ENCODE measurements at places on chromosomes 6 and 20. TPM values are rescaled to one million over a fixed set of nuclear protein-coding genes. Genes with fewer than 3 reads are reported as not detected.

Gene CFAP206
- not detected for total RNA-seq

Gene MOG
- total RNA-seq = not detected

Gene CAPN11
- total RNA-seq = 6.3 TPM

Gene MYO6
- 20.8 TPM for total RNA-seq

Gene KCNK15
- 1.9 TPM for total RNA-seq

Gene ACAT2
- total RNA-seq = 18.1 TPM

Gene HMGCLL1
- total RNA-seq = 10.8 TPM

Gene FAM217A
- total RNA-seq = not detected

GRCh38 chr20:30168025-30168799, 1089.3 kb upstream of the DEFB115 start:
- DNase-seq = no peak

DNA sequence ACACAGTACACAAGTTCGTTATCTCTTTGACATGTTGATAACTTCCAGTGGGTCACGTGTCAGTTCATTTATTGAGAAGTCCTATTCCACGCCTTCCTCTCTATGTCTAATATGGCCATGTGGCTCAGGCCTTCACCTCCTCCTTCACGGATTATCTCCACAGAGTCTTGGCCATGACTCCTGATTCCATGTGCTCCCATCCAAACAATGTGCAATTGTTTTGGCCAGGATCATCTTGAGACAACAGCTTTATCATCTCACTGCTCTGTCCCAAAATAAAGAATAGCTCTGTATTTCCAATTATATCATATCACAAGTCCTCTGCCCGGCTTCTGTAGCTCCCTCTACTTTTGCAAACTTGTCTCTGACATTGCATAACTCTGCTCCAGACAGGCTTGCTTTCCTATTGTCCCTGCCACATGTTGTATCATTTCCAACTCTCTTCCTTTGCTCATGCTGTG, 11.1 kb upstream of the TXNDC5 start:
- no peak for DNase-seq

GRCh38 chr6:108027594-108027993, 46.9 kb downstream of the OSTM1 start:
- DNase-seq = no peak

DNA sequence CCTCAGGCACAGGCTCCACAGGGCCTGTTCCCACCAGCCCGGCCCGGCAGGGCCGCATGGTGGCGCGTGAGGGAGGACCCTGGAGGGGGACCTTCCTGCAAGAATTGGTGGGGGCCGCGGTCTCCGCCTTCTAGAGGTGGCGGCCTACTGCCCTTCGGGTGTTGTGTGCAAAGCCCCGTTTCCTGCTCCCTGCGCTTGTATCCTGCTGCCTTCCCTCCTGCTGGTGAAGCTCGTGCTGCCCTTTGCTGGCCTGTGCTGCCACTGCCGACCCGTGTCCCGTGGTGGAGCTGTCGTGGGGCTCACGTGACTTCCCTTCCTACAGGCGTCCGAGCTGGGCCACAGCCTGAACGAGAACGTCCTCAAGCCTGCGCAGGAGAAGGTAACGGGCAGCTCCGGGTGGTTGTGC, 8.4 kb upstream of the COL20A1 start:
- DNase-seq = no peak

DNA sequence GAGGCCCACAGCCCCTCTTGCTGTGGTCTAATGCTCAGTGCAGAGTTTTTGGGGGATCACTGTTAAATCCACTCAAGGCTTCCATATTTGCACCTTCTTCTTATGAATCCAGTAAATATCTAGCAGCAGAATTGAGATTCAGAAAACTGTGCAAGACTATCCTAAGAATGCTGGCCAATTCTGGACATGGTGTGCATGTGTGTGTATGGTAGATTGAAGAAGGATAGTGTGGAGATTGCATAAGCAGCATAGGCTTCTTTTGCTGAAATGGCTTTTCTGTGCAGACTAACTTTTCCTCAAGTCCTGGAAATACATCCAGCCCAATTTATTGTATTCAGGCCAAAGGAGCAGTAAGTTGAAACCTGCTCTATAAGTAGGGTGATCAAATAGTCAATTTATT, 39.7 kb downstream of the FBXO9 start:
- no peak for DNase-seq

DNA sequence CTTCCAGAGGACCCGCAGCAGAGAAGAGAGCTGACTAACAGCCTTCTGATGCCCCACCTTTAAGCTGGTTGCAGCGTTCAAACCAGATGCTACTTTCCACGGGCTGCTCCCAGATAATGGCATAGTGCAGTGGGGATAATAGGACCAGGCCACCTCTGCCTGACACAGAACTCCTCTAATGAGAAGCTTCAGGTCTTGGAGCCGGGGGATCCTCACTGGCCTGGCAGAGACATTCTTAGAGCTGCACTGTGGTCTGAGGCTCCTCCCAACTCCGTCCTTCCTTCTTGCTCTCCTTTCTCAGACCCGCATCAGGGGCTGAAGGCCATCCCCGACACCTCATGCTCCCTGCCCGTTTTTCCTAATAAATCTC, 206.6 kb upstream of the MARCKS start:
- DNase-seq = no peak

- DNase-seq = peak; percentile 82
Measured at GRCh38 chr6:32796848-32797776, 19.7 kb downstream of the HLA-DOB start.

DNA sequence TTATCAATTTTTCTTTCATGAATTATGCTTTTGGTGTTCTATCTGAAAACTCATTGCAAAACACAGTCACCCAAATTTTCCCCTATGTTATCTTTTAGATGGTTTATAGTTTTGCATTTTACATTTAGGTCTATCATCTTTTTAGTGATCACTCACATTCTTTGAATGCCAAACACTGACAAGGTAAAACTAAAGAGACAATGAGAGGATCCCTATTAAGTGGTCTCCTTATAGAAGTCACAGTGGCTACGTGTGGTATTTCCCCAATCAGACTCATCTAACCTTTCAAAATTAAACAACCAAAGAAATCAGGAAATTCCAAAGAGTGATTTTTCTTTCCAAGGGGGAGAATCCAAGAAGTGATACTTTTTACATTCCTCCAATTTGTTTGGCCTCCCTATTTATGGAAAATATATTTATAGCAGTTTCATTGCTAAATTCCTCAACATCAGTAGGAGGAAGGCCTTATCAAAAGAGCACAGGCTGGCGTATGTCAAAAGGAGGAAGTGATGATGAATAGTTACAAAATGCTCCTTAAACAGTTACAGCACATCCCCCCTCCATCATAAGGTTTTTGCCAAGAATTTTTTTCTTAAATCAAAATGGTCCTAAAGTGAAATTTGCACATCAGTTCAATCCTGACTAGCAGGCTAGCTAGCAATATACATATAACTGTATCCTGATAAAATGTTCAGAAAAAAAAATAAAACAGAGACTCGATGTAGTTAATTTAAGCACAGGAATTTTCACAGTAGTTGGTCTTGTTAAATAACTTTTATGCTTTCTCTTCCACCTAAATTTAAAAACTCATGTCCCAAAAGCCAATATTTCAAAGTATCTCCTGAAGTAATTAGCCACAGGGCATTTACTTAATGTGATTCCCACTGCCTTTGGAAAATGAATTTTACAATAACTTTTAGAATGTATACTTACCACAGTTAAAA, 76.2 kb upstream of the IPCEF1 start:
- DNase-seq = no peak

- no peak for DNase-seq
Measured at GRCh38 chr6:144189351-144189750, 39.0 kb downstream of the STX11 start.

DNA sequence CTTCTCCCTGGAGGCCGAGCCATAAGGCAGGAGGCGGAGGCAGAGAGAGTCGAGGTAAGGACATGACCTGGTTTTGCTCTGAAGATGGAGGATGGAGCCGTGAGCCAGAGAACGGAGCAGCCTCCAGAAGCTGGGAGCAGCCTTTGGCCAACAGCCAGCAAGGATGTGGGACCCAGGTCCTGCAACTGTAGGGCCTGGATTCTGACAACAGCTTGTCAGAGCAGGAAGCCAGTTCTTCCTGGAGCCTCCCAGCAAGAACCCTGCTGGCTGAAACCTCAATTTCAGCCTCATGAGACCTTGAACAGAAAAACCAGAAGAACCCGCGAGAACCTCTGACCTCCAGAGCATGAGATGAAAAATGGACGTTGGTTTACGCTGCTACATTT, 13.4 kb upstream of the MRGBP start:
- no peak for DNase-seq

GRCh38 chr6:79872986-79873385, 74.4 kb downstream of the ELOVL4 start:
- no peak for DNase-seq

GRCh38 chr20:14062786-14063185, 67.5 kb downstream of the MACROD2 start:
- no peak for DNase-seq

DNA sequence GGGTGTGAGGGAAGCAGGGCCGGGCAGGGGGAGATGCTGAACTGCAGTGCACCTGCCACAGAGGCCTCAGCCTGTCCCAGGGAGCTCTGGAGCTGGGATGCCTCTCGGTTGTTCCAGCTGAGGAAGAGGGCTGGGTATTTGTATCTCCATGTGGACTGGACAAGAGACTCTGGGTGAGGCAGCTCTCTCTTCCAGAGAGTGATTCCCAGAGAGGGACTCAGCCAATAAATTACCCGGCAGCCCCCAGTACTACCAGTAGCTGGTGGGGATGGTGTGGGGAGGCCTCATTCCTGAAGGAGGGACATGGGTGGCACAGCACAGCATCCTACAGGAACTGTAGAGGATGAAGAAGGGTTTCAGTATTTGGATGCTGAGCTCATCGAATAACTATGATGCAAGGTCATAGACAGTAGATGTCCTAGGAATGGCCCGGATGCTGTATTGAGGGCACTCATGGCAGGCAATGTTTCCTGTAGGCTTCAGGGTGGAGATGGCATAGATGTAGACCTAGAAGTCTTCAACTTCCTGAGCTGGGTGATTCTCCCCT, 1.4 kb downstream of the FGD2 start:
- no peak for DNase-seq

- DNase-seq = no peak
Measured at GRCh38 chr20:25864326-25864962, 167.8 kb upstream of the ZNF337 start.

- DNase-seq = no peak
Measured at GRCh38 chr6:97052896-97053295, 128.4 kb downstream of the KLHL32 start.

- DNase-seq = no peak
Measured at GRCh38 chr20:11691766-11692165, 225.9 kb upstream of the BTBD3 start.

- DNase-seq = no peak
Measured at GRCh38 chr6:24796616-24797290, 2.0 kb downstream of the ARMH2 start.

DNA sequence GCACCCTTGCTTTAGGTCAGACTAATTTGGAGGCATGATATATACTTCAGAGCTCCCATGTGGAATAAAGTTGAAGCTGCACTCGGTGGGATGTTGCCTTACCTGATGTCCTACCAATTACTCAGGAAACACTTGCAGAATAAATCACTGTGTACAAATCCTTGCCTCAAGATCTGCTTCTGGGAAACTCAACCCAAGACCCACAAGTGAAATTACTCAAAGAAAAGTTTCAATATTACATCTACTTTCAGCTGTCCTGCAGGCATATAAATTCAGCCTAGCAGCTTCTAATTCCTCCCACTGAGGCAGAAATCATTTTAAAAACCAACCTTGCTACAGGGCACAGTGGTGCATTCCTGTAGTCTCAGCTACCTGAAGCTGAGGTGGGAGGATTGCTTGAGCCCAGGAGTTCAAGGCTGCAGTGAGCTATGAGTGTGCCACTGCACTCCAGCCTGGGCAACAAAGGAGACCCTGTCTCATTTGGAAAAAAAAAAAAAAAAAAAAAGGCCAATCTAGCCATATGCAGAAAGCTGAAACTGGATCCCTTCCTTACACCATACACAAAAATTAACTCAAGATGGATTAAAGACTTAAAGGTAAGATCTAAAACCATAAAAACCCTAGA, 20.7 kb upstream of the DCDC2 start:
- DNase-seq = no peak

DNA sequence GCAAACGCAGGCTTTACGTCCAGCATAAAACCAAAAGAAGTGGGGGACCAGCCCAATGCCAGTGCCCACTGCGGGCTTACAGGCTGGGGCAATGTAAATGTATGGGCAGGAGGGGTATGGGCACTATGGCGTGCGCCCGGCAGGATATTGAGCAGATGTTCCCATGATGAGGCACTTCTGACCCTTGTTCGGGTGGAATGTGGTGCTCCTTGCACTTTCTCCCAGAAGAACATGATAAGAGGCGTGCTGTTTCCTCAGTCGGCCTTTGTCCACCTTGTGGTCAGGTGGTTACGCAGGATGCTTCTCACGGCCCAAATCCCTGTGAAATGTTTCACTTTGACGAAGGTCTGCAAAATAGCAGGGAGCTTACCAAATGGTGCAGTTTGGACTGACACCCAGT, 4.8 kb upstream of the GPR31 start:
- no peak for DNase-seq

- DNase-seq = no peak
Measured at GRCh38 chr6:154343473-154344308, 12.9 kb downstream of the IPCEF1 start.

- DNase-seq = peak; percentile 24
Measured at GRCh38 chr6:150894935-150895552, 29.5 kb downstream of the MTHFD1L start.

- DNase-seq = no peak
Measured at GRCh38 chr6:141552463-141552862, 580.3 kb upstream of the GJE1 start.

- no peak for DNase-seq
Measured at GRCh38 chr20:14521016-14521415, 183.6 kb upstream of the FLRT3 start.

Measured in tibial nerve (tissue), 4 donors.